ENCODE measurements at places on chromosomes 7 and 10. TPM values are rescaled to one million over a fixed set of nuclear protein-coding genes. Genes with fewer than 3 reads are reported as not detected.

CALML5 gene
- total RNA-seq = not detected

ADRB1 gene
- total RNA-seq = 77.8 TPM

TRIM56 gene
- total RNA-seq = 16.6 TPM

OR6V1 gene
- total RNA-seq = not detected

LYZL2 gene
- not detected for total RNA-seq

COBL gene
- total RNA-seq = 91.2 TPM

FAM25A gene
- not detected for total RNA-seq

GPNMB gene
- total RNA-seq = 339 TPM

ALOX5 gene
- 4.5 TPM for total RNA-seq

OR2A5 gene
- total RNA-seq = not detected

ZSCAN25 gene
- 8.3 TPM for total RNA-seq

SPDYE6 gene
- total RNA-seq = not detected

CDHR3 gene
- 0.89 TPM for total RNA-seq

MICU1 gene
- 37.6 TPM for total RNA-seq

- no peak for DNase-seq
Observed at GRCh38 chr7:84578825-84579224, 384.2 kb upstream of the SEMA3A start.

DNA sequence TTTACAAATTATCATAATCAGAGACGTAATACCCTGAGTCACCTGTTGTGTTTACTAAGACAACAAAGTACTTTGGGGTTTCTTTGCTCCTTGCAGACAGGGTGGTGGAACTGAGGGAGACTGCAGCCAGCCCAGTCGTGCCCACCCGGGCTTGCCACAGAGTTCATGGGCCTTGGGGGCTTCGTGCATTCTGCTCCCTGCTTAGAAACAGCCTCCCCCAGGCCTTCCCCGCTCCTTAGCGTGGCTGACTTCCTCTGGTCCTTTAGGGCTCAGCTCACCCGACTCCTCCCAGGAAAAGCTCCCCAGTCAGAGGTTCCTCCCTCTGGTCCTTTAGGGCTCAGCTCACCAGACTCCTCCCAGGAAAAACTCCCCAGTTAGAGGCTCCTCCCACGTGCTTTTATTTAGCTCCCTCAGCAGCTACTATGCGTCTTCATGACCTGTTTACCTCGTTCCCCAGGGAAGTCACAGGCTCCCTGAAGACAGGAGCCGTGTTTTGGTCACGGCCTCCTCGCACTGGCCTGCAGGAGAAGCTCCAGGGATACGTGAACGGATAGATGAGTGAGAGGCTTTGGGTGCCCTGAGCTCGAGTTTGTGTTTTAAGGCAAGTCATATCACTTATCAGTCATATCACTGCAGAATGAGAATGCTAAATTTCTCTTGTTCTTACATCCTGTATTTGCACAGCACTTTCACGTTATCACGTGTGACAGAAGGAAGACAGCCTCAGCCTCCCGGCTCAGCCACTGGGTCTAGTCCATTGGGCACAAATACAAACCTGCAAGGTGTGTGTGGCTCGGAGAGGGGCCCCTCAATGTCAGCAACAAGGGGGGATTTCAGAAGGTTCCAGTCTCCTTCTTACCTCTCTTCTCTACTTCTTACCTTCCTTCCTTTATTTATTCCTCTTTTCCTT, 52.7 kb upstream of the VIPR2 start:
- DNase-seq = peak; percentile 35

DNA sequence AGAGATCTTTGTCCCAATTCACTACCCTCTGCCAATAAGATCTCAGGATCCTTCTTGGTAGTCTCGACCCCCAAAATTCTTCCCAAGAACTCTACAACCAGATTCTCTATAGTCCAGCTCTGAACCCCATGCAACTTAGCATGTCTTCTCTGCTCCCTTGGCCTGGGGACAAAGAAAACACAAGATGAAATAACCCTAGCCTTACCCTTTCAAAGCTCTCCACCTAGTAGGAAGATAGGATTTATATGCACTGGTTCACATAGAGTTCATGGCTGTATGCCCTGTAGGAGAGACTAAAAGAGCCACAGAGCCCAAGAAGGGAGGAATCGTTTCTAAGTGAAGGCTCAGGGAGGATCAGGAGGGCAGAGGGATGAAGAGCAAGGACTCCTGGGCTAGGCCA, 96.1 kb downstream of the PPP1R3C start:
- no peak for DNase-seq

- no peak for DNase-seq
Observed at GRCh38 chr10:126647116-126647515, 23.4 kb downstream of the C10orf90 start.

DNA sequence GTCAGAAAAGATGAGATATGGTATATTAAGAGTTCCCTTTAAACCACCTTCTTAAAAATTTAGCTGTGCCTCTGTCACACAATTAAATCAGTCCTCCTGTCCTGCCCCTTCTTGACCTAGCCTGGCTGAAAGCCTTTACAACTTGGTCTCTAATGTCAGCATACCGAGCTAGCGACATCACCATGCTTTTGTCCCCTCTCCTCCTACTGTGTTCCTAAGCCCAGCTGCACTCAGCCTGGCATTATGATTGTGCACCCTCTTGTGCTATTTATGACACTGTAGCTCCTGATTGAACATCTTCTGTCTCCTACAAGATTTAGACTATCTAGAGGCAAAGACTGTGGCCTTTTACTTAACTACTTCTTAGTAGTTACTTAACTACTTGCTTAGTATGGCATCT, 29.2 kb downstream of the TDRD1 start:
- no peak for DNase-seq

- DNase-seq = no peak
Observed at GRCh38 chr10:76113952-76114351, 682.5 kb downstream of the LRMDA start.

GRCh38 chr7:154415709-154416399, 363.7 kb downstream of the DPP6 start:
- no peak for DNase-seq

DNA sequence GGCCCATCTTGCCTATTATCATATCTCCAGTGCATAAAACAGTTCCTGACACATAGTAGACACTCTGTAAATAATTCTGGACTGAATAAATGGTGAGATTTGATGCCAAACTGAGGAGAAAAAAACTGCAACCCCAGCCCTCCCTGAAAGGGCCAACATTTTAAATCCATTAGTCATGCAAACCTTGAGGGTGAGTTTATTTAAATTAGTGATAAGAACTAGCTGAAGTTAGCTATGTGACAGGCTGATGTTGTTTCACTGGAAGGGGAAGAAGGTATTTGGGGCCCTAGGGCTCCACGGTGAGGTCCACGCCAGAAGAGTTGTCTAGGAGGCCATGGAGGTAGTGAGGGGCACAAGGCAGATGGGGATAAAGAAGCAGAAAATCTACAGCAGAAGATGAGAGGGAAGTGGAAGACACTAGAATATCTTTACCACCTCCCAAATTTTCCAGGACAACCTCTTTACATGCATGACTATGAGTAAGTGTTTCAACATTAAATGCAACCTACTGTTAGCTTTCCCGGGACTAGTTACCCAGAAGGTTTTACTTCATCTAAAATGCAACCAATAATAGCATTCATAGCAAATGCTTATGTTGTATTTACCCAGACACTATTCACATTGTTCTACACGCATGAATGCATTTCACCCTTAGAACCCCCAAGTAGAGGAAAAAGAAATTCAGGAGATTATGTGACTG, 183.2 kb upstream of the LYZL1 start:
- DNase-seq = no peak

GRCh38 chr10:120578890-120579289, 121.9 kb downstream of the PLPP4 start:
- DNase-seq = no peak

GRCh38 chr7:124444696-124445480, 320.7 kb downstream of the GPR37 start:
- no peak for DNase-seq

DNA sequence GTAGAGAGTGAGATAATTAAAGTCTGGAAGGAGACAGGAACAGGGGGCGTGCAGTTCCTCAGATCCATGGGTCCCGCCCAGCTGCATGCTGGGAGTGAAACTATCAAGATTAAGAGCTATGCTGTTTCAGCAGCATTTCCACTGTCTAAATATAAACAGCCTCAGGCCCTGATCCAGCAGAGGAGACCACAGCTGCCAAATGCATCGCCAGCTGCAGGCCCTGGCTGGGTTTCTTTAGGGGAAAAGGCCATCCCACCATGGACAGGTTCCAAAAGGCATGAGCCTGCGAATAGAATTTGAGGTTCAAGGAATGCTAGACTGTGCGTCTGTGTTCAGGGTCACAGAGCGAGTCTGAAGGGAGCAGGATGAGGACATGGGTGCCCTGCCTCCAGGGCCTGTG, 411.4 kb downstream of the PAXIP1 start:
- DNase-seq = no peak

Data from left ventricle myocardium superior (tissue), 1 donor.